ENCODE measurements at places on chromosomes 11 and 22.
A peak's percentile ranks its signal among the peaks of the same experiment; 100 is the strongest.

- DNase-seq: no peak
Observed at GRCh38 chr11:11786771-11787170, 55.0 kb upstream of the USP47 start.

- no peak for DNase-seq
Observed at GRCh38 chr11:60859616-60860250, 4.0 kb upstream of the PTGDR2 start.

DNA sequence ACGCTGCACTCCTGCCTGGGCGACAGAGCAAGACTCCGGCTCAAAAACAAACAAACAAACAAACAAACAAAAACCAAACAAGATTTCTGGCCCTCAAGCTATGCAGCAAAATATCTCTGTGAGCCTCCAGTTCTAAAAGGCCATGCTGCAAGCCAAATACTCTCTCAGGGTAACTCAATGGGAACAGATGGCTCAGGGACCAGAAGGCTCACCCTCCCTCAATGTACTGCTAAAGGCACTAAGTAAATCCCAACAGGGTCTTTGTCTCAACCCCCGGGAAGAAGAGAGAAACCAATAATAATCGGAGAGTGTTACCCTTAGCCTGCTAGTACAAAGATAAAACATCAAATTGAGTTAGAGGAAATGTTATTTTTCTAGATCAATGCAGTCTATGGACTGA is 119.7 kb upstream of the ZC3H12C start:
- no peak for DNase-seq

- no peak for DNase-seq
Observed at GRCh38 chr22:49994361-49995040, 18.1 kb downstream of the IL17REL start.

DNA sequence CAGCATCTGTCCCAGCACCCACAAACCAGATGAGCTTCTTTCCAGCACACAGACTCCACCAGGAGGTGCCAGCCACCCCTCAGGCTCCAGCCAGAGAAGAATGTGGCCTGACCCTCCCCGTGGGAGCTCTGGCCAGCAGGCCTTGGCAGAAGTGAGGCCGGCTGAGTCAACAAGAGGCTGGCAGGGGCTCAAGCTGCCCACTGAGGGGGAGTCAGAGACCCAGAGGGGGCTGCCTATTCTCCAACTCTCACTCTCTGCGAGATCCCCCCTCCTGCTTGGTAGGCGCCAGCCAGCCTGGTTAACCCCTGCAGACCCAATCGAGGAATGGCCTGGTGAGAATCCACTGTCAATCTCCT is 10.6 kb upstream of the CDC42EP1 start:
- DNase-seq: no peak

- DNase-seq: no peak
Observed at GRCh38 chr11:117511483-117511930, 183.9 kb downstream of the CEP164 start.

- DNase-seq: peak; percentile 19
Observed at GRCh38 chr11:88552379-88553062, 215.0 kb upstream of the CTSC start.

DNA sequence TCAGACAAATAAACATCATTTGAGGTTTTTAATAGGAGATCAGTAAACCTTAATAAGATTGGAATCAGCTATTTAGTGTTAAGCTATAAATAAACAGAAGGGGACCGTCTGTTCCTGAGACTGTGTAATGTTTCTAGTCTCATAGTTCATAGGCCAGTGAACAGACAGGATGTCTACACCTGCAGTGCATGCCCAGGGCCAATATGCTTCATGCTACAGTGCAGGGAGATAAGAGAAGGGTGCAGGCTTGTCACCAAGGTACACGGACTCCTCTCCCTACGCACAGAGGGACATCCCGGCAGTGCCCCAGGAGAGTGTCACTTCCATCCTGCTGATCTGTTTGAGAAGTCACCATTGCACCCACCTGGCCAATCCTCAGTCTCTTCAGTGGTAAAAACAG is 148.6 kb downstream of the OPCML start:
- no peak for DNase-seq

- no peak for DNase-seq
Observed at GRCh38 chr22:41722496-41722895, 23.2 kb downstream of the MEI1 start.

DNA sequence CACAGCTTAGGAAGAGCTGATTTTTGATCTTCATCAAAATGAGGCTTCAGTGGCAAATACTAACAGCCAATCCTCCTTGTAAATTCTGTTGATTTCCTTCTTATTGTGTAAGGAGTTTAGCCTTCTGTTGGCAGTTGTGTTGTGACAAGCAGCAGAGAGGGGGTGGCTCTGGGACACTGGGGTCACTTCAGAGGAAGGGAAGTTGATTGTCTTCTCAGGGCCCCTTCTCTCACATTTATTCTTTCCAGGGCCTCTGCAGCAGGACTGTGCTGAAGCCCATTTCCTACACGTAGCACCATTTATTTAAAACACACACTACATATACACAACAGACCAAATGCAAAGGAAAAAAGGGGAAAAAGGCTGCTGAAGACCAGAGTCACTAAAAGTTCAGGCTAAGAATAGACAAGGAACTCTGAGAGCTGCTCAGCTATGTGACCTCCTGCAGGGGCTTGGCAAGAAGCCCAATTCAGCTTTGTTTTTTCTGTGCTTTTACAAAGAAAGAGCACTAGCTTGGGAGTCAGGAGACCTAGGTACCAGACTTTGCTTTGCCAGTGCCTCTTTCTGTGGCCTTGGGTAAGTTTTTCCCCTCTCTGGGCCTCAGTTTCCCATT is 28.3 kb upstream of the UPB1 start:
- DNase-seq: no peak

- no peak for DNase-seq
Observed at GRCh38 chr11:61682906-61683675, 2.9 kb downstream of the DAGLA start.

- no peak for DNase-seq
Observed at GRCh38 chr11:67996622-67997474, 7.0 kb downstream of the UNC93B1 start.

DNA sequence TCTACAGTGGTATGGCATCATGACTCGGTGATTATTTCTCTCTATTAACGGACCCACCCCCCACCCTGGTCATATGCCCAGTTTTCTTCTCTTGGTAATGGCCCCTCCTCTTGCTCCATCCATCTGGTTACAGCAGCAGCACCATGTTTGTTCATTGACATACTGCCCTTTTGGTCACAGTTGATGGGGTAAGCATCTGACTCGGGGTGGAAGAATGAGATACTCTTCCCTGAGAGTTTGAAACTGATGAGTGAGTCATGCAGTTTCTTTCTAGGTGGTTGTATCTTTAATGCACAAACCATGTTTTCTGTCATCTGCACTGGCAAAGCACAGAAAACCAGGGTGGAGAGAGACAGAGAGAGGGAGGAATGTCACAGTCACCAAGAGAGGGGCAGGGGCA is 126.0 kb downstream of the SYN3 start:
- DNase-seq: no peak

DNA sequence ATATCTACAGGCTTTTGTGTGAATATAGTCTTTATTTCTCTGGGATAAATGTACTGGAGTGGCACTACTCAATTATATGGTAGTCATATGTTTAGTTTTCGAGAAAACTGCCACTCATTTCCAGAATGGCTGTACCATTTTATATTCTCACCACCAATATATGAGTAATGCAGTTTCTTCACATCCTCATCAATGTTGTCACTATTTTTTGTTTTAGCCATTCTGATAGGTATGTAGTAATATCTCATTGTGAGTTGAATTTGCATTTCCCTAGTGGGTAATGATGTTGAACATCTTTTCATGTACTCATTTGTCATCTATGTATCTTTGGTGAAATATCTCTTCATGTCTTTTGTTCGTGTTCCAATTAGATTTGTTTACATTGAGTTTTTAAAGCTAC is 18.0 kb downstream of the ACRV1 start:
- DNase-seq: no peak

DNA sequence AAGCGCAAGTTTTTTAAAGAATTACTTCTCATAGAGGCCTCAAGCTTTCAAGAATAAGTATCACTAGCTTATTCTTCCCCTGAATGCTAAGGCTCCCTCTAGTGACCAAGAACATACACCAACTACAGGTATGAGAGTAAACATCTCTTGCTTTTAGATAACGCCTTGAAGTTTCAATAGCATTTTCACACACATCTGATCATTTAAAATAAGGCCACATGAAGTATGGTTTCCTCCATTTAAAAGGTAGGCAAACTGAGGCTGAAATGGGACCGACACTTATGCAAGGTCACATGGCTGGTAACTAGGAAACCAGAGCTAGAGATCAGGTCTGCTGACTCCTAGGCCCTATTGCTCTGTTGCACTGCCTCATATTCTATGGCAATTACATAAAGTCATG is 66.5 kb downstream of the CCDC34 start:
- DNase-seq: no peak

GRCh38 chr11:3609416-3610265 is 32.2 kb downstream of the ART5 start:
- no peak for DNase-seq

DNA sequence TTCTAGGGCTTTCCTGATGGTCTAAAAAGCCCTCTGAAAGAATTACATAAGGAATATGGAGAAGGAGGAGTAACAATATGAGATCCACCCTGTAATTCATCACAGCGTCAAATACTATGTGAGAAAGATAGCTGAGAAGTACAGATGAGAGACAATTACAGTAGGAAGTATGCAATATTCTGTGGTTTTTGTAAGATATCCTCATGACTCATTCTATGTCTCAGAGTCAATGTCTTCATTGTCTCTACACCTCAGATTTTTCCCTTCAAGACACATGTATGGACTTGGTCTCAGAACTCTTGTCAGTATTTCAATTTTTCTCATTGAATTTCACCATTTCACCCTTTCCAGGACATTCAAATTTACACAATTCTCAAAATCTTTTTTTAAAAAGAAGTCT is 343.3 kb upstream of the CTSC start:
- no peak for DNase-seq

DNA sequence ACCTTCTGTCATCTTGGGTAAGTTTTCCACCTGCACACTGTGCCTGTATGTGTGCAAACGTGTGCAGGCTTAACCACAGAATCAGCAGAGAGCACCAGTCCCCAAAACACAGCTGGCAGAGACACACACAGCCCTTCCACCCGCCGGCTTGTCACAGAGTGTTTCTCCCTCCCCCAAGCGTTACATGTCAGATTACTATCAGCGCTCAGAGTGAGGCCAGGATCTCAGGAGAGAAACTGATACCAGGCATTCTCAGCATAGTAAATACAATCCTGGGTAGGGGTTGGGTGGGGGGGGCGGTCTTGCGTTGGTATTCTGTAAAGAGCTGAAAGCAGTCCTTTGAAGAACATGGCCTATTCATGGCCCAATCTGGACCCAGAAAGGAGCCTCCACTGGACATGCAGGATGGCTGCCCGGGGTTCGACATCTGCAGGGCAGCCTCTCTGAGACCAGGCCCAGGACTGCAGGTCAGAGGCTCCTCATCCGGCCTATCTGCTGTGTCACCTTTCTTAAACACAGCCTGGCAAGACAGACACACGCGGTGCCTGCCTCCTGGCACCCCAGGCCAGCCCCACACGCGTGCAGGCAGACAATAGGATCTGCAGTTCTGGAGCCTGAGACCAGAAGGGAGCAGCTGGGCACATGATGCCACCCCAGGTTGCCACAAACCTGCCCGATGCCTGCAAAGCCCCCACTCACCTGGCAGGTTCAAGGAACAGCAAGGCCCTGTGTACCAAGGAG is 1.7 kb downstream of the OSBPL5 start:
- DNase-seq: no peak

- no peak for DNase-seq
Observed at GRCh38 chr11:132357811-132358572, 987.6 kb downstream of the NTM start.

DNA sequence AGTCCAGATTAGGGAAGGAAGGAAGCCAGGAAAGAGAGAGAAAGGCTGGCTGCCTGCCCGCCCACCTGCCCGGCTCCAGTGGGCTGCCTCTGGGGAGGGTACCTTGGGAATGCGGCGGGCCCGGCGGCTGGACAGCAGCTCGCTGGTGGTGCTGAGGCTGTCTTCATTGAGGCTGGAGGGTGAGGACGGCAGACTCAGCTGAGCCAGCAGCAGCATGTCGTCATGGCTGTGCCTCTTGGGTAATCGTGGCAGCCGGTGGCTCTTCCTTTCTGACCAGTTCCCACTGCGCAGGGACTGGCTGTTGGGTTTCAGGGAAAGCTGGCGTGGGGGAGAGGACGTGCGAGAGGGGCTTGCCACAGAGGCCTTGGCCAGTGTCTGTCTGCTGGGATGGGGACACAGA is 32.9 kb downstream of the RPL27A start:
- DNase-seq: no peak

DNA sequence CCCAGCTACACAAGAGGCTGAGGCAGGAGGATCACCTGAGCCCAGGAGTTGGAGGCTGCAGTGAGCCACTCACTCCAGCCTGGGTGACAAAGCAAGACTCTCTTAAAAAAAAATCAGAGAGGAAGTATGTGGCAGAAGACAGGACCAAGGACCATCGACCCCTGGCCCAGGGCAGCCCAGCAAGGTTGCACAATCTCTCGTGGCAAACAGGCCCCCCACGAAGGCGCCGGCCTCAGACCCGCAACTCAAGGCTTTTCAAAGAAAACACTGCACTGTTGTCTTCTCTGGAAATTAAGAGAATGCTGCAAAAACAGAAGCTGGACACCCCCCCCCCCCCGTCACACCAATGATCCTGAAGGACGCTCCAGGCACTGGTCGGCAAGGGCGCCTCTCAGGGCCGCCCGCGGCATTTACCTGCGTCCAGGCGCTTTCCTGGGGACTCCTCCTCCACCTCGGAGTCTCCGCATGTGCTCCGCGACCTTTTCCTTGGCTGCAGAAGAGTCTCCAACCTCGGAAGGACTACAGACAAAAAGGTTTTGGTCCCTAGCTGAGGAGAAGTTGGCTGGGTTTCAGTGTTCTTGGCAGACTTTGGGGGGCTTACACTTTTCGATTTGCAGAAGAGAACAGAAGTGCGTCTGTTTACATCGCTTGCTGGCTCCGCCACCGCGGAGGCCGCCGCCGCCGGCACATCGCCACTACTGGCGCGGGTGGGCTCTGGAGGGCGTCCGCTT is 40.5 kb downstream of the BRD1 start:
- DNase-seq: no peak

DNA sequence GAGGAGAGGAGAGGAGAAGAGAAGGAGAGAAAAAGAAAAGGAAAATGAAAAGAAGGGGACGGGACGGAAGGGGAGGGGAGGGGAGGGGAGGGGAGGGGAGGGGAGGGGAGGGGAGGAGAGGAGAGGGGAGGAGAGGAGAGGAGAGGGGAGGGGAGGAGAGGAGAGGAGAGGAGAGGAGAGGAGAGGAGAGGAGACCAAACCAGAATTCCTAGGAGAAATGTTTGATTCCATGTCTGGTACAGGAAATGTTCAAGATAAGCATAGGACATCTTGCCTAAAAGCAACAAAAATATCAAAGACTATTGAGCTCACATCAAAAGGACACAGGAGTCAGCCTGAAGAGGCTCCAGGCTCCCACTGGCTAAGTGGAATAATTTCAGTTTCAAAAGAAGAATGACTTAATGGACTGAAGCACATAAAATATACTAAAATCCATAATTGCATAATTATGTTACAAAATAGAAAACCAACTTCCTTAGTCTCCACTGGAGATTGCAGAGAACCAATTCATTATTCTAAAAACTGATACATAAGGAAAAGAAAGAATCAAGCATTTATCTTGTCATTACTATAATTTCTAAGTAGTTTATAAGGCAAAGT is 101.1 kb upstream of the APOA1 start:
- DNase-seq: no peak

Measured in activated CD4-positive, alpha-beta T cell treated with anti-CD3 and anti-CD28 coated beads for 1 hour (primary cell).